ENCODE measurements at places on chromosomes 7 and 10.

GRCh38 chr10:89795840-89796239 lies 94.5 kb downstream of the KIF20B start:
- no peak for DNase-seq

GRCh38 chr10:62842983-62843382 lies 26.8 kb upstream of the EGR2 start:
- no peak for DNase-seq

GRCh38 chr10:70528741-70529362 lies 50.3 kb downstream of the PALD1 start:
- no peak for DNase-seq

DNA sequence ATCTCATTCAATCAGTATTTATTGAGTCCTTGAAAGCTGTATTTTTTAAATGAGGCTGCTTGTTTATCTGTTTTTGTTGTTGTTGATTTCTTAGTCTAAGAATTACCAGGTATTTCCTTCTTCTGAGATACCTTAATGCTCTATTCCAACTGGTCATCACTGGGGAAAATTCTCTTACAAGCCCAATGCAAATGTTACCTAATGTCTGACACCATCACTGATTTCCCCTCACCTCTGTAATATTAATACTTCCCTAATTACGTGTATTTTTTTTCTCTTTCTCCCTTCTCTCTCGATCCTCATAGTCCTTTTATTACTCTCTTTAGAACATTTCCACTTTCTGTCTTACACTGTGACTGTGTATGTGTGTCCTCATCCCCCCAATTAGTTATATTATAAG lies 13.9 kb downstream of the HDAC9 start:
- DNase-seq = no peak

DNA sequence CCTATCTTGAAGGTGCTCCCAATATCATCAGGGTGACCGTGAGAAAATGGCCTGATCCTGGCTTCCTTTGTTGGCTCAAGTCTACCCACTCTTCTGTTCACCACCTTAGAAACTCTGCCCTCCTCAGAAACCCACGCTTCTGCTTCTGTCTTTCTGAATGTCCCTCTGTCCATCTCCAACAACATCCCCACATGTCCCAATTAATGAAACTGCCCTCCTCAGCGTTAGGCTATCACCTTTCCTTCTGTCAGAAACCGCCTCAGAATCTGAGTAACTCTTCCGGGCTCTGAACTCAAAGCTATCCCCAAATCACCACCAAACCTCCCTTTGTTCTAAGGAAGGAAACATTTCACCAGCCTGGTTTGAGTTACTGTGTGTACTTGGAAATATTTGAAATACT lies 315.8 kb upstream of the ZNF32 start:
- no peak for DNase-seq

DNA sequence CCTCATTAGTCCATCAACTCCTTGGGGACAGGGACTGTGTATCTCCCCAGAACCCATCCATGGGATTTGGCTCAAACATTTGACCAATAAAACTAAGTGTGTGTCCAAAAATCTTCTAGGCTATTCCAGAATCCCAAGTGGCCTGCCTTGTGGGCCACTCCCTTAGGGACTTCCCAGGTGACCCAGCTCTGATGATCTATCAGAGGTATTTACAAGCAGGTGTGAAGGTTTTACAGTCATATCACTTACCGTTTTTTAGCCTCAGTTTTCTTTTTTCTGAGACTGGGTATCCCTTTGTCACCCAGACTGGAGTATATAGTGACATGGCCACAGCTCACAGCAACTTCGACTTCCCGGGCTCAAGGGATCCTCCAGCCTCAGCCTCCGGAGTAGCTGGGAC lies 64.4 kb downstream of the PIP4K2A start:
- DNase-seq = no peak

- no peak for DNase-seq
Observed at GRCh38 chr7:2321020-2321419, 6.8 kb upstream of the SNX8 start.

- no peak for DNase-seq
Observed at GRCh38 chr10:133247681-133248333, 10.2 kb downstream of the VENTX start.

- no peak for DNase-seq
Observed at GRCh38 chr7:85125651-85126131, 61.2 kb downstream of the SEMA3D start.

DNA sequence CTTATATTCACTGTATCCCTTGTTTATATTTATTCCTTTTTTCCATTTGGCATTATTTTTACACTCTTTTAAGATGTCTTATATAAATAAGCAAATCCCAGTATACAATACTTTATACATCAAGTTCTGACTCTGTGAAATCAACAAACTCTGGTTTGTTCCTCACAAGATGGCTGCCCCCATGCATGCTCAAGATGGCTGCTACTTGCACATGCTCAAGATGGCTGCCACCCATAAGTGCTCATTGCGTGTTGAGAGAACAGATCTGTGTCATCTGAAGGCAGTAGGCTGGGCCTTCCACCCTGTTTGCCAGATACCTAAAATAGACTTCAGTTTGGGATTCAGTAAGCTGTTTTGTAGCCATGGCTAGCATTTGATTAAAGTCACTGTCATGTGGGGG lies 666.2 kb downstream of the TYW1 start:
- DNase-seq = no peak

DNA sequence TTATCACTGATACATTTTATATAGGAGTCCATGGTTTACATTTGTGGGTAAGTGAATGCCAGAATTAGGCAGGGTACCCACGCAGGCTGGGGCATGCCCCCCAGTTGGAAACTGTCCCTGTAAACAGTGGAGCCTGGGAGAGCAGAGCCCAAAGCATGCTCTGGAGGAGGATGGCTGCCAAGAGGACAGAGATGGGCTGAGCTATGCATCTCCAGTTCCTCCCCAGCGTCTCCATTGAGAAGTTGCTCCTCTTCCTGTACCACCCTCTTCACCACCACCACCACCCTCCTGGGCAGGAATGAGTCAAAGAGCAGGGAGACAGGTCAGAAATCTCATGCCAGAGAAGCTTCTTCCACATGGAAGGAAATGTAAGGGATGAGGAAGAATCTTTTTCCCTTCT lies 67.7 kb upstream of the KMT2E start:
- no peak for DNase-seq

- DNase-seq = no peak
Observed at GRCh38 chr10:11339660-11340059, 271.8 kb downstream of the USP6NL start.

GRCh38 chr7:128891110-128891941 lies 19.2 kb downstream of the KCP start:
- no peak for DNase-seq

DNA sequence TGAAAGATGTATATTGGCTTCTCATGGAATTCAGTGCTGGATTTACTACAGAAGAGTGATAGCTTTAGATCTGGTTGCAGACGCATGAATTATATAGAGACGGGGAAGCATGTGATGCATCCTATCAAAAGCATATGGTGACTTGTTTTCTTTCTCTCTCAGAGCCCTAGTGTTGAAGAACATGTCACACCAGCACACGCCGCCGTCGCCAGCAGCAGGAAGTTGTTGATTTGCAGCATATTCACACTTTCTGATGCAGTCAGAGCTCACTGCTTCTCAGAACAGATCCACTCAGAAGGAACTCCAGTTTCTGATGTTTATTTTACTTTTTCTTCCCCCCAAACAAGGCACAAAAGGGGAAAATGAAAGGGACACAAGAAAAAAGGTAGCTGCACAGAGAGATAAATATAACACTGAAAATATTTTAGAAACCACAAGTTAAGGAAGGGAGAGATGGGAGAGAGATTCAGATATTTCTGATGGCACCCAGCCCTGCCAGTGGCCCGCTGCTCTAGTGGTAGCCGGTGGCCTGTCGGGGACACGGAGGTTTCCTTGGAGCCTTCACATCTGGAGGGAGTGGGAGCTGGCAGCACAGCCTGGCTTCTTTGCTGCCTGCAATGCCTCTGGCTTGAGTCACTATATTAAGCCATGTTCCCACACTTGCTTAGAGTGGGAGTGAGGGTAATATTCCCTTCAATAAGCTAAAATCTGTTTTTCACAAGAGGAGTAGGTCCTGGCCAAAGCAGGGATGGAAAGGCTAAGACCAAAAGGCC lies 123.2 kb downstream of the NRP1 start:
- DNase-seq = no peak

- DNase-seq = no peak
Observed at GRCh38 chr7:46486256-46487206, 565.5 kb upstream of the IGFBP3 start.

DNA sequence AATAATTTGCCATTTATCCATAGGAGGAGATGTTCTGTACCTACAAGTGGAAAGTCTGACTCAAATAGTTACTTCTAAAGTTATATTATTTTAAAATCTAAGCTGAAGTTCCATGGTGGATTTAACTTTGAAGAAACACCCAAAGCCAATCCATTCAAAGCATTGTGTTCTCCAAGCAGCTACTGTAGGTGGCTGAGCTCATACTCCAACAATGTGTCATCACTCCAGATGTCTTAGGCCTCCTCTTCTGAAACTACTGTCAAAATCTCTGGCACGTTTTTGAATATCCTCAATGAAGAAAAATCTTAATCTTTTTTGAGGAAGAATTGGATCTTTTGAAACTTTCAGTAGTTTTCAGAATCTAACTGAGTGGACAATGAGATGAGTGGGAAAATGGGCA lies 169.1 kb downstream of the PTEN start:
- no peak for DNase-seq

DNA sequence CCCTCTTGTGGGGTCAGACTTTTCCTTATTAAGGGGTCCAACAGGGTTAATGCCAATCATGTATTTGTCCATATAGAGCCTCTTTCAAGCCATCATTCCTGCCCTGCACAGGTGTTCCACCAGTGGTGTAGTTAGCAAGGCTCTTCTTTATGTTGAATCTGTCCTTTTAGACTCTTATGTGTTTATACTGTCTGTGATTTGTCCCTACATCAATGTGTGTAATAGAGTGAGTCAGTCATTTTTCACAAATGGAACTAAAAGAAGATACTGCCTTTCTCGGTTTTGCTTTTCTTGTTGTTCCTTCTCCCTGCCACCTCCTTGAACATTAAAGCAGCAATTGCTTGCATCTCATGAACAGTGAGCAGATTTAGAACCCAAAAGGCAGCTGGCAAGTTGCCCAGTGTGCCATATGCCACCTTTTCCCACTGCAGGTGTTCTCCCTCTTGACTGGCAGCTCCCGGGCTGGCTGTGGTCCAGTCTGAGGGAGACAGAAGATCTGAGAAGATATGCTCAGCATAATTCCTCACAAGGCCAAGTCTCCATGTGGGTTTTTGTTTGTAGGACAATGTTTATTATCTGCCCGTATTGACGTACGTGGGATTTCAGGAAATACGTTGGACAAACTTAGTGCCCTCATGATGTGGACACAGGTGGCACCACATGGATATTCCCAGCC lies 154.1 kb downstream of the LHFPL3 start:
- DNase-seq = peak; percentile 87

GRCh38 chr10:102306006-102306405 lies 60.7 kb downstream of the GBF1 start:
- no peak for DNase-seq

DNA sequence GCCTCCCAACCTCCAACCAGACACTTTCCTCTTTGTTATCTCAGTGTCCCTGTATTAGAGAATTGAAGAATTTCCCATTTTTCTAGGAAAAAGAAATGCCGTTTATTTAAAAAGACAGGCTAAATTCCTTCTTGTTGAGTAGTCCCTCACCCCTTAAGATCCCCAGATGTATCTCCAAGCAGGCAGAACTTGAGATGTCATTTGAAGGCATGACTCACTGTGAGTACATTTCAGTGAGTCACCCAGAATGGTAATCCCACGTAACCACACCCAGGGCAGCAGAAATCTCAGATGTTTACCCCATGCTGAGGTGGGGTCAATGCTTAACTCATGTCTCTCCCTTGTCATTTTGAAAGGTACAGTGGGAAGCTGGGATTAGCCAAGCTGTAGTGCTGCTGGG lies 4.4 kb downstream of the ZNF655 start:
- DNase-seq = no peak

DNA sequence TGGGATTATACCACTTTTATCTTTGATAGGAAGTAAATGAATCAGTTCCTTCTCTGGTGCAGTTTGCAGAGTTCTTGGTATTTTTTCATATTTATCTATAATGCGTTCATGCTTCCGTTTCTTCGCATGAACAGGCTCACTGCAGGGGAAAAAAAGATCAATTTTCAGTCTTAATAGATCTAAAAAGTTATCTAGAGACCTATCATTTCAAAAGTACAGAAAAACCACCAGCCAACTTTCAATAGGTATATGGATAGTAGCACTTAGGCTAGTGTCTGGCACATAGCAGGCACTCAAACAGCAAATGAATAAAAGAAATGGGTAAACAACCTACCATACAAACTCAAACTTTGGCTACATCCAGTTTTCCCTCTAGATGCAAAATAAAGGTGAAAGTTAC lies 5.5 kb downstream of the NOC3L start:
- DNase-seq = no peak

DNA sequence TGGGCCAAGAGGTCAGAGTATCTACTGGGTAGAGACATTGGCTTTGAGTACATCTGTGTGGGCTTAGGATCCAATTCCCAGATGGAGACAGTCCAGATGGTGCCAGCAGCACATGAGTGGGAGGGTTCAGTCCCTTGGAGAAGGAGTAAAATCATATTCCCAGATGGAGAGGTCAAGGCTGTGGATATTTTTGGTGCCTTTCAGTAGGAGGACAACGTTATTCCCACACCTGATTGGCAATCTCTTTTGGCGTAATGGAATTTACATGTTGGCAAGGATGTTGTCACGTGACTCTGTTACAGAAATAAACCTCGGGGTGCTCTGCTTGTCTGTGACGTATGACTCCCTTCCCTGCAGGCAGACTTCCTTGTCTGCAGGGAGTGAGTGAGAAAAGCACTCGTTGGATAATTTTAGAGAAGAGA lies 27.6 kb downstream of the NPS start:
- peak; percentile 21 for DNase-seq

GRCh38 chr10:83166344-83166743 lies 973.0 kb upstream of the GHITM start:
- DNase-seq = no peak

GRCh38 chr7:30281791-30282190 lies 2.6 kb upstream of the ZNRF2 start:
- DNase-seq = no peak

DNA sequence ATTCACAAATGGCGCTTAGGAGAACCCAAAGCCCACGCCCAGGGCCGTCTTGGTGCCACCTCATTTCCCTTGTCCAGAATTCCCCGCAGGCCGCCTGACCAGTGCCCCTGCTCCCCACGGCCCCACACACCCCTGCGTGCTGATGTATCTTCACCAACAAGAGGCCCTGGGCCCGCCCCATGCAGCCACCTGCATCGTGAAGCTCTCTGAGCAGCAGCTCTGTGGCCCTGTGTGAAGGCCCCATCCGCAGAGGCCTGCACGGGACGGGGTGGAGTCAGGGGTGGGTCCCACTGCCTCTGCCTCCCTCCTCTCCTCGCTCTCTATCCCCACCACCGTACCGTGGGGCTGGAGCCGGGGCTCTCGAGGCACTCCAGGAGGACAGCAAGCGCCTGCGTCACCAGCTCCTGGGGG lies 14.7 kb downstream of the BRAT1 start:
- DNase-seq = no peak
